ENCODE measurements at places on chromosomes 4 and X. TPM values are rescaled to one million over a fixed set of nuclear protein-coding genes. Genes with fewer than 3 reads are reported as not detected.

DNA sequence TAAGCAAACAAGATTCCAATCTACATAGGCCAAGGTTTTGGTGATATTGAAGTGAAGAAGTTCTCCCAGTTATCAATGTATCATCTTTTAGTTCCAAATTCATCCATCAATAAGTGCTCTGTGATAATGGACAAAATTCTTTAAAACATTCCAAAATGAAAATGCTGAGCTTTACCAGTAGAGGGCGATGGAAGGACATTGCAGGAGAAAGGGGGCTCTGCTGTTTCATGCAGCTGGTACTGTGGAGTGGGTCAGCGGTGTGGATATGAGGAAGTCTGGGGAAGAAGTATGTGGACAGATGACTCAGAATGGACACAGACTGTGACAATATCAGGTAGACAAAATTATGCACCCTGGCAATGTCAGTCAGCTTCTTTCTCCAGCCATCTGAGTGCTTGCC lies 46.6 kb upstream of the HS6ST2 start:
- DNase-seq, result no peak
- H3K4me1 ChIP-seq, result no peaks in the 10 kb centered on the region
- no peak overlapping the region for H3K27ac ChIP-seq
- no peaks in the 10 kb centered on the region for H3K36me3 ChIP-seq

GRCh38 chr4:55539658-55540057 lies 7.1 kb downstream of the CLOCK start:
- DNase-seq, result no peak
- H3K27ac ChIP-seq, result no peak overlapping the region
- H3K4me1 ChIP-seq, result no peaks in the 10 kb centered on the region
- H3K36me3 ChIP-seq, result no peaks in the 10 kb centered on the region
- H3K4me3 ChIP-seq, result no peak overlapping the region
- no peaks in the 10 kb centered on the region for H3K27me3 ChIP-seq

DNA sequence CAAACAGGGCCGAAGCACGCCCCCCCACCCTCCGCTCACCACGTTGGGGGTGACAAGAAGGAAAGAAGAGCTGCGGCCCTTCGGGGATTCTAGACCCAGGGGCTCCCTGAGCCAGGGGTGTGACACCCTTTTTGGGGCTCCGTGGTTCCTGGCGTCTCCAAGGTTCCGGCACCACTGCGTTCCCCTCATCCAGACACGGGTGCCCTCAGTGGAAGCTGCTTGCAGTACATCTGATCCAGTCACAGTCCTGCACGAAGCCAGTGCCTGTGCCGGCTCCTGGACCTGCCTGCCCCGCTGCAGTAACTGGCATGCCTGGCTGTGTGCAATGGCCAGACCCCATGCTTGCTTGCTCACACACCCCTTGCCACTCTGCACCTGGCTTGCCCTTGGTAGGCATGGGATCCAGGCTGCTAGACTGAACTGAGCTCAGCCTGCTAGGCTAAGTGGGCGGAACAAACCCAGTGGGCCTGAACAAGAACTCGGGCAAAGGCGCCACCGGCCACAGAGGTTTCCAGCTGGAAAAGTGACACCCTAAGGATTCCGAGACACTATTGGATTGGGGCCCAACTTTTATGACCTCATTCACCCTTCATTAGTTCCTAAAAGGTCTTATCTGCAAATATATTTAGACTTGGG lies 420.4 kb upstream of the AGA start:
- H3K36me3 ChIP-seq, result no peaks in the 10 kb centered on the region
- no peak for DNase-seq
- no peak overlapping the region for H3K4me3 ChIP-seq
- no peaks in the 10 kb centered on the region for H3K27me3 ChIP-seq
- H3K4me1 ChIP-seq, result no peaks in the 10 kb centered on the region
- no peak overlapping the region for H3K27ac ChIP-seq

DNA sequence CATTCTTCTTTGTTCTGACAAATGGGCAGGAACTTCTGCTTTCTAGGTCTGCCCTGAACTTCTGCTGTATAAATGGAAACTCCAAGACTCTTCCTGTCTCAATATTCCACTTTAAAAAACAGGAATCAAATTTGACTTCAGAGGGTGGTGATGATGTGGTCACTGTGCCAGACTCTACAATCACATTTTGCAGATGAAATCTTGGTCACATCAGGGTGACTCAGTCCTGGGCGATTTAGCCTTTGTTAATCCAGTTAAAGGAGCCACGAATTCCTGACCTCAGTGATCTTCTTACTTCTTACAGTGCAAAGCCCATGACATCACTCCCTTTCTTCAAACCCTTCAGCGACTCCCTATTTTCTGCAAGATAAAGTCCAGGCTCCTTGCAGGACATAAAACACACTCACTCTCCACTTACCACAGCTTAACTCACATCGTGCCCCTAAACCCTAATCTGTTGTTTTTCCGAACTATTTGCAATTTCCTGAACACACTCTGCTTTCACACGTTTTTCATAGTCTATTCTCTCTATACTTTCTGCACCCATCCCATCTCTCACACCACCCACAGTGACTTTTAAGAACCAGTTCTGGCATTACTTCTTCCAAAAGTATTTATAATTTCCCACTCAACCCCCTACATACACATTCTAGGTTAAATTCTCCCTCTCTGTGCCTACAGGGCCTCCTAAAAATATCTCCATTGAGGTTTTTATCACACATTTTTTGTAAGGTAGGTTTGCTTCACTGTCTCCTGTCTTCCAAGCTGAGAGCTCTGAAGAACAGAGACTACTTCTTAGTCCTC lies 11.1 kb downstream of the GASK1B start:
- no peaks in the 10 kb centered on the region for H3K4me1 ChIP-seq
- no peak overlapping the region for H3K4me3 ChIP-seq
- H3K27me3 ChIP-seq, result no peaks in the 10 kb centered on the region
- H3K36me3 ChIP-seq, result no peaks in the 10 kb centered on the region
- no peak for DNase-seq

- no peak for DNase-seq
- H3K27me3 ChIP-seq, result no peaks in the 10 kb centered on the region
- H3K4me1 ChIP-seq, result no peaks in the 10 kb centered on the region
- H3K4me3 ChIP-seq, result no peak overlapping the region
- no peaks in the 10 kb centered on the region for H3K36me3 ChIP-seq
- H3K27ac ChIP-seq, result no peak overlapping the region
Measured at GRCh38 chr4:181672751-181673150, 570.5 kb upstream of the TENM3 start.

Gene SPANXN4
- not detected for total RNA-seq

Gene CXorf38
- 19.5 TPM for total RNA-seq
